AG08395 (cell line): ENCODE measurements at places on chromosomes 5 and 9.

DNA sequence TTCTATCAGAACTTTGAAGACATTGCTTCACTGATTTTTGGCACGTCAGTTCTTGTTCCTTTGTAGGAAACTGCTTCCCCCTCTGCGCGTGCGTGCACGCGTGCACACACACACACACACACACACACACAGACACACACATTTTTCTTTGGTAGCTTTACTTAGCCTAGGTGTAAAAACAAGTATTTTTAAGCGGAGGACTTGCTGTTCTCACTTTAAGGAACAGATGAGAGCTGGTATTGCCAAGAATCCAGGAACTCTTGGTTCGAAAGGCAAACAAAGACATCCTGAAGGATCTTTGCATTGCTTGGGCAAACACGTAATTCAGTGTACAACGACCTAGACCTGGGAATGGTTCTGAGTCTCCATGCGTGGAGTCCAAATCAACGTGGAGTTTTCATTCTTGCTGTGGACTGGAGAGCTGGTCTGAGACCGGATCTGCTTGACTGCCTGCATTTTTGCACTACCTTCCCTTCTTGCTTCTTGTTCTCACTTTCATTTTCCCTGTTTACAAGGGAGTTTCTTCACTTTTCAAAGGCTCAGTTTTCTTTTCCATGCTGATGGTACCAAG is 8.2 kb downstream of the TMEM268 start:
- no peak for DNase-seq

DNA sequence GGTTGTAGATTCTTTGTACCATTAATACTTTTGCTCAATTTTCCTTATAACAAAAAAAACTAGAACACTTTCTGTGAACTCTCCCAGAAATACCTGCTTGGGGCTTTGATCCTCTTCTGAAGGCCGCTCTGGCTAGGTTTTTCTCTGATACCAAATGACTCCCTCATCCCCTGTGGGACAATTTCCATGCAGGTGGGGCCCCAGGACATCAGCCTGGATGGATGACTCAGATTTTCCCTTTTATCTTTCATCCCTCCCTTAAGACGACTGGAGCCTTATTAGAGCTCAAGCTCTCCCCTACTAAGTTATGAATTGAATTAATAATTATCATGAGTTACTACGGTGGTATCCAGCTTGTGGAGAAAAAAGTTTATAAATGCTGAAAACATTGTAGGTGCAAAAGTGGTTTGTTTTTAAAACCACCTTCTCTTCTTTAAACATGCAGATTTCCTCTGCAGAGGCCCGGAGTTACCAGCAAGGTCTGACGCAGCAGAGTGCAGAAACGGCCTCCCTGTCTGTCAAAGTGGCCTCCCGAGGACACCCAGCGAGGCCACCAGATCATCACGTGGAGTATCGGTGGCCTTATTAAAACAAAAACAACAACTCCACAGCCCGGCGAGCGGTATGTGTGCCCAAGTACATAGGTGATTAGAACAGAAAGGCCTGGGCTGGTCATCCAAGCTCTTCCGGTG is 50.8 kb upstream of the IRX4 start:
- DNase-seq, result no peak

- DNase-seq, result peak; percentile 41
Measured at GRCh38 chr9:33430942-33431341, 16.5 kb downstream of the AQP3 start.

- DNase-seq, result no peak
Measured at GRCh38 chr5:37554938-37555337, 175.8 kb downstream of the WDR70 start.

DNA sequence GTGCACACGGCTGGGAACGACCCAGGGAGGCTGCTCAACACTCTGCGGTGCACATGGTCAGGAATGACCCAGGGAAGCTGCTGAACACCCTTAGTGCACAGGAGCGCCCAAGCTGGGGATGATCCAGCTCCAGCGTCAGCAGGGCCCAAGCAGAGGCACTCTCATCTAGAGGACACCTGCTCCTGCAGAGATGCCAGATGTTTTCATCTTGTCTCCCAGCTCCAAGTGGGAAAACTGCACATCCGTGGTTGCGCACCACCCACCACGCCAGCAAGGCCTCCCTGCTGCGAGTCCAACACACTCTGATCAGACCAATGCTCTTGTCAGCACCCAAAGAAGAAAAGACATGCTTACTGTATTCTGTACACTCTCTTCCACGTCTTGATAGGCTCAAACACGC is 34.1 kb downstream of the UBE2QL1 start:
- DNase-seq, result no peak

GRCh38 chr5:32422697-32423096 is 21.8 kb downstream of the ZFR start:
- DNase-seq, result no peak

DNA sequence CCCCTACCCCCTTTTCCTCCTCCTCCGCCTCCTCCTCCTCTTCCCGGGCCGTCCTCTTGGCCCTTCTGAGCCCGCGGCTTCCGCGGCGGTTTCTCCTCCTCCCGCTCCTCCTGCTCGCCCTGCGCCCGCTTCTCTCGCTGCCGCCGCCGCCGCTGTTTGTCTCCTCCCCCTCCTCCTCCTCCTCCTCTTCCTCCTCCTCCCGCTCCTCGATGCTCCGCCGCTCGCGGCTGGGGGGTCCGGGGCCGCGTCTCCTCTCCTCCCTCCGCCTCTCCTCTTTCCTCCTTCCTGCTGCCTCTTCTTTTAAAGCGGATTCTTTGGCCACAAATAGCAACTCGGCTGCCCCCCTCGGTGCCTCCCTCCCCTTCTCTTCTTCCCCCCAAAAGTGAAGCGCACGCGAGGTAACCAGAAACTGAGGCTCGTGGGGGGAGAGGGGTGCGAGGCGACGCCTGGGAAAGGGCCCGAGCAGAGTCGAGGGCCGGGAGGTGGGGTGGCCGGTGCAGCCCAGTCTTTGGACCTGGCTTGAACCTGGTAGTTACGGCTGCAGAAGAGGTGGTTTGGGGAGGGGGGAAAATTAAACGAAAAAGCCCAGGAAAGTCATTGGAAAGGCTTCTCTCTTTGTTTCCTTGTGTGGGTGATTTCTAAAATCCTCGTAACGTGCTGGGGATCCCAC is 1058.5 kb upstream of the DMAC1 start:
- DNase-seq, result no peak

- no peak for DNase-seq
Measured at GRCh38 chr9:10274175-10274574, 338.6 kb downstream of the PTPRD start.
